Sciatic nerve (tissue), 2 donors: ENCODE measurements at places on chromosomes 1 and 21. TPM values are rescaled to one million over a fixed set of nuclear protein-coding genes. Genes with fewer than 3 reads are reported as not detected.

Gene ELF3
- 6.4 TPM for total RNA-seq

Gene AADACL4
- total RNA-seq, result not detected

Gene GBP6
- total RNA-seq, result not detected

DNA sequence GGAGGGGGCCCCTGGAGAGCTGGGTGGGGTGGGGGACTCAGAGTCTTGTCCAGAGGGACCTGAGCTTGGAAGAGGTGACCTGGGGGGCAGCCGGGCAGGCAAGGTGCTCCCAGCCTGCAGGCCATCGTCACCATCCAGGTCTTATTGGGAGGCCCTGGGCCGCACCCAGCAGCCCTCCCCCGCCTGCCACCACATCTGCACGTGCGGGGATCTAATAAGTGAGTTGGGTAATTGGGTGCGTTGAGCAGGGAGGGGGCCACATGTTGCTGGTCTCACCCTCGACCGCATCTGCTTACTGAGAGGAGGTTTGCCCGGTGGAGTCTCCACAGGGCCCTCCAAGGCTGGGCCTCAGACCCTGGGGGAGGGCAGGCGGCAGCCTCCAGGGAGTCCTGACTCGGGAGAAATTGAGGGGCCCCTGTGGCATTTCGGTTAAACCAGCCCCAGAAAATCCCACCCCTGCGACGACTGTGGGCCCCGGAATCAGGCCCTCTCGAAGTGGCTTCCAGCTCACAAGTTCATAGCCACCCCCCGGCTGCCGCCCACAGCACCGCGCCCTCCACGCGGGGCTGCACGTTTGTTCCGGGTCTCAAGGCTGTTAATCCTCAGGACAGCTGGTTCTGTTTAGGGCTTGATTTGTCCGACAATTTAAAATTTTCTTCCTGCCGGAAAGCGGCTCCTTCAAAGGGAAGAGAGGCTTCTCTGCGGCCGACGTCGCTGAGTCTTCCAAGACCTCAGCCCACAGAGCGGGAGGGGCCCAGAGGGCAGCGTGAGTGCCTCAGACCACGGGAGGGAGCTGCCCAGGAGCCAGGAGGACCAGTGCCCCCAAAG lies 14.7 kb upstream of the COL6A2 start:
- DNase-seq, result no peak

DNA sequence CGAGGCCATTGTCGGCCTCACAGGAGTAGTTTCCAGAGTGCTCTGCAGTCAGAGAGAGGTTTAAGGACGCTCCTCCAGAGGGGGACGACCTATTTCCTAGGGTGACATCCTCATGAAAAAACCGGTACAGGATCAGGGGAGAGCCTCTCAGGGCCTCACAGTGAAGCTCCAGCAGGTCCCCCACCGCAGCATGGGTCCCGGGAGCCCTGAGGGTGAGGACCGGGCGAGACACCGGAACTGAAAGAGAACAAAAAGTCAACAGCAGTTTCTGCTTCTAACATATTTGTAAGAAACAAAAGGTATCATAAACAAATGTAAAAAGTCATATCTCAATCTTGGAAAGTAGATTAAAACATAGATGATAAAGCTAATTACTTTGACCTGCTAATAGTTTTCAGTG lies 31.3 kb downstream of the FCRL5 start:
- DNase-seq, result no peak

GRCh38 chr1:109556563-109556962 lies 8.1 kb downstream of the GNAI3 start:
- no peak for DNase-seq

GRCh38 chr1:112704391-112704933 lies 2.5 kb downstream of the RHOC start:
- peak; percentile 80 for DNase-seq

DNA sequence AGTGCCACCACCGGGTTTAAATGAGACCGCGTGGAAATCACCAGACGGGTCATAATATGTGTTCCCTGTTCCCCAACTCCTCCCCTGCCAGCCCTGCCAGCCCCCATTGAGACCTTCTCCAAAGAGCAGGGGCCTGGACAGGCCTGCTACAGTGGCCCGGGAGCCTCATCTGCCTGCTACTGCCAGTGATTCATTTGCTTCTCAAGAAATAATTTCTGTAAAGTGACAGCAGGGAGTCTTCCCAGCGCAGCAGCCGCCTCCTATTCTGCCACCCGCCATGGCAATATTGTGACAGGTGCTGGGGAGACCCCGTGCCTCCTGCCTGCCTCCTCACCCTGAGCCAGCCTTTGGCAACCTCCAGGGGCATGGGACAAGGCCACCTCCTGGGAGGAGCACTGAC lies 8.9 kb downstream of the IFFO2 start:
- no peak for DNase-seq

DNA sequence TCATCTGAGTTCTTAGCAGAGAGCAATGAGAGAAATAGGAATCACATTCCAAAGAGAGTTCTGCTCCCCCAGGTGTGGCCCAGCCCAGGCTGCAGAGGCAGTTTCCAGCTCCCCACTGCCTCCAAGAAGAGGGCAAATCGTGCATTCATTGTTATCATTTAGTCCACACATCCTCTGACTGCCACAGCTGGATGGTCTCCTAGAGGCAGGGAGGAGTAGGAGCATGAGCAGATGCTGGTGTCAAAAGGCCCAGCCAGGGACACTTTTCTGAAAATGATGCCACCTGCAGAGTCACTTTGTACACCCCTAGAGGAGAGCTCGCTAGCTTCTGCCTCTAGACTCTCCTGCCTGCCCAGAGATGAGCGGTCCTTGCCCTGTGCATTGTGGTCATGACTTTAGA lies 33.6 kb upstream of the GNPAT start:
- no peak for DNase-seq

- no peak for DNase-seq
These were observed 380.0 kb downstream of the DSCAM start for GRCh38 chr21:40466893-40467483.

GRCh38 chr1:181587870-181588438 lies 104.6 kb downstream of the CACNA1E start:
- no peak for DNase-seq

DNA sequence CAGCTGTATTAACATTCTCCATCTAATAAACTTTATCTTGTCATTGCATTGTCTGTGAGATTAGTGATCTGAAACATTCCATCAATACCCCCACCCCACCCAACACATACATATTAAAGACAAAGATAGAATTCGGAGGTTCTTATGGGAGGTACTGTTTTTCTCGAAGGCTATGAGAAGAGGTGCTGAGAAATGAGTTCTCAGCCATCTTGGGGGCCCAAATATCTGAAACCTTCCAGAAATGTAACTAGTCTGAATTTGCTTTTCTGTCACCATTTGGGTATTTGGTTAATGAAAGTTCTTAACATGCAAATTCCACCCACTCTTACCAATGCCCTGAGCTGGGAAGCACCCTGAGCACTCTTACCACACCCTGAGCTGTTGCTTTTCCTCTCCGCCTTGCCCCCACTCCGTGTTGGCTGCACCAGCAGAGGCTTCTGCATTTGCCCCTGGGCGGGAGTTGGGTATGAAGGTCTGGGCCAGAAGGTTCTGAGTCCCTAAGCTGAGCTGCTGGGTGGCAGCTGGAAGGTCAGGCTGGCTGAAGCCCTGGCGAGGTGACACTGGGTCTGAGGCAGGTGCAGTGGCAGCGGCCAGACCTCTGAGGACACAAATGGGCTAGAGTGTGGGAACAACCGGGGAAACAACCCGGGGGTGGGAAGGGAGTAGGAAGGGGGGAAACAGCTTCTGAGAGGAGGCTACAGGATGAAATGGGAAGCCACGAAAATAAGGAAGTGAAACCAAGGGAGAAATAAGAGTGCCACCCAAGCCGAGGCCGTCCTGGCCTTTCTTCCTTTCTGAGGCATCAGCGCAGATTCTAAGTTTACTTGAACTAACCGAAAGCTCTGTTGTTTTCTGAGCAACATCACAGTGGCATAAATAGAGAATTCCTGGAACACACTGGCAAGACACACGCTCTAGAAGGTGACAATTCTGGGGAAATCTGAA lies 26.3 kb upstream of the IER5 start:
- DNase-seq, result no peak

GRCh38 chr1:105636052-105636451 lies 1420.4 kb upstream of the PRMT6 start:
- no peak for DNase-seq

DNA sequence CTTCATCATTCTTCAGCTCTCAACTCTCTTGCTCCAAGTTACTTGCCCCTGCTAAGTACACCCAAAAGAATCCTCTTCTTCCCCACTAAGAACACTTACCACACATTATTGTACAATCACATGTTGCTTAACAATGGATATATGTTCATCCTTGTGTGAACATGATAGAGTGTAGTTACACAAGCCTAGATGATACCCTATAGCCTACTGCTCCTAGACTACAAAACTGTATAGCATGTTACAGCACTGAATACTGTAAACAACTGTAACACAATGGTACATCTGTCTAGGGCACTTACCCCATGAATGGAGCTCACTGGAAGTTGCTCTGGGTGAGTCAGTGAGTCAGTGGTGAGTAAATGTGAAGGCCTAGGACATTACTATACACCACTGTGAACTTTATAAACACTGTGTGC lies 77.4 kb downstream of the RERE start:
- DNase-seq, result no peak

DNA sequence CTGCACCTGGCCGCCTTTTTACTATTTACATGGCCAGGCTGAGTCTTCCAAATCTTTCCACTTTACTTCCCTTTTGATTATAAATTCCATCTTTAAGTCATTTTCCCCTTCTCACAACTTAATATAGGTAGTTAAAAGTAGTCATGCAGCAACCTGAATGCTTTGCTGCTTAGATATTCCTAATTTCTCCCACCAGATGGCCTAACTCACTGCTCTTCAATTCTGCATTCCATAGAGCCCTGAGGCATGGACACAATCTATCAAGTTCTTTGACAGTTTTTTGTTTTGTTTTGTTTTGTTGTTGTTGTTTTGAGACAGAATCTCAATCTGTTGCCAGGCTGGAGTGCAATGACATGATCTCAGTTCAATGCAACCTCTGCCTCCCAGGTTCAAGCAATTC lies 21.7 kb upstream of the FAAH start:
- no peak for DNase-seq

DNA sequence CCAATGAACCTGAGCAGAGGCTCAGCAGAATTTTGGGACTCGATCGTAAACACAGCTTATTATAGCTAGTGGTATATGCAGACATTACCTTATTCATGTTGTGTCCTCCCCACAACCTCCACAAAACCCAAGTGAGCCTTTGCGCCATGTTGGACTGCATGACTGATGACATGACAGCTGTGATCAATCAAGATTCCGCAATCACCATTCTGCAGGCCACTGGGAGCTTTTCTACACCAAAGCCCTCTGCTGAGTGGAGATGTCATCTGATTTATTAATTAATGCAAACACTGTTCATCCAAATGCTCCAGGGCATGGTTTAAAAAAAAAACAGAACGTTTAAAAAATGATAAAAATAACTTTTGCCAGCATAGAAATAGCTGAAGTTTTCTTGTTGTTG lies 7.9 kb upstream of the SRP9 start:
- no peak for DNase-seq

DNA sequence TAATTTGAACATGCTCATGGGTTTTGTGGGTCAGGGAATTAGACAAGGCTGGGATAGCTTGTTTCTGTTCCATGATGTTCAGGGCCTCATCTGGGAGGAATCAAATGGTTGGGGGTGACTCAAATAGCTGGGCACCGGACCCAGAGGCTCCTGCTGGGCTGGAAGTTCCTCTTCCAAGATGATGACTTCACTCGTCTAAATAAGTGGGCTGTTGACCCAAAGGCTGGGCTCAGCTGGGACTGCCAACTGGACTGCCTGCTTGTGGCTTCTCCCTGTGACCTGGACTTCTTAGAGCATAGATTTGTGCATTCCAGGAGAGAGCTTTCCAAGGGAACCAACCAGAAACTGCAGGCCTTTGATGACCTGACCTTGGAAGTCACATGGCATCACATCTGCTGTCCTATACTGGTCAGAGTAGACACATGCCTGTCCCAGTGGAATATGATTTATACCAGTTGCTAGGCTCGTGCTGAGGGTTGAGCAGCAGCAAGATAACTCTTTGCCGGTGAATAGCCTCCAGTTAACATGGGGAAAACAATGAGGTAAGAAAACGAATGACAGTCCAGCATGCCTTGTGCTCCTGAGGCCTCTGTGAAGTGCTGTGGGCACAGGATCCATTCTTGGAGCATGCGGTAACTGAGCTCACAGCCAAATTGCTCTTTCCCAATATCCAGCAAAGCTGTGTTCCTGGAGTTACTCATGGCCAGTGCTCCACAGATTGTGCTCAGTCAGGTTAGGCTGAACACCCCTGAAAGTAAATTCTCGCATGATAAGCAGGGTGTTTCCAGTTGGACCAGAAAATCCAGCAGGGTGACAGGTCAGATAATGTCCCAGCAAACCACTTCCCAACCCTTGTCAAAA lies 272.9 kb upstream of the TMEM51 start:
- DNase-seq, result no peak

GRCh38 chr1:230509281-230509977 lies 83.3 kb upstream of the PGBD5 start:
- no peak for DNase-seq

GRCh38 chr1:158324395-158324794 lies 6.9 kb downstream of the CD1B start:
- DNase-seq, result no peak

DNA sequence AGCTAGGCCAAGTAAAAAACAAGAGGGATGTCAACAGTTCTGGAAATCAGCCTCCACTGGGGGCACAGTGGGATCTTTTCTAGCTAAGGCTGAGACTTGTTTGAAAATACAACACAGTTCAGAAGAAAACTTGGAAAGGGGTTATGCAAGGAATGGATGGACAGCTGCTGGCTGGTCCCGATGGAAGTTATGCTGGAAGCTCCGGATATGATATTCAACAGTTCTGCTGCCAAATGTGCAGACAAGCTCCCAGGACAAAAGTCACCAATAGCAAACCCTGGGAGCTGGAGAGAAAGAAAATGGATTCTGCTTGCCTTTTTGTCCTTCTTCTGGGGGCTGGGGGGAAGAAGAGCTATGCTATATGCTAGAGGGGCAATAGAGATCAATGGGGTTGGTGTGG lies 14.3 kb downstream of the LMX1A start:
- no peak for DNase-seq

- peak; percentile 59 for DNase-seq
These were observed 22.3 kb downstream of the ABCA4 start for GRCh38 chr1:94098585-94099111.

DNA sequence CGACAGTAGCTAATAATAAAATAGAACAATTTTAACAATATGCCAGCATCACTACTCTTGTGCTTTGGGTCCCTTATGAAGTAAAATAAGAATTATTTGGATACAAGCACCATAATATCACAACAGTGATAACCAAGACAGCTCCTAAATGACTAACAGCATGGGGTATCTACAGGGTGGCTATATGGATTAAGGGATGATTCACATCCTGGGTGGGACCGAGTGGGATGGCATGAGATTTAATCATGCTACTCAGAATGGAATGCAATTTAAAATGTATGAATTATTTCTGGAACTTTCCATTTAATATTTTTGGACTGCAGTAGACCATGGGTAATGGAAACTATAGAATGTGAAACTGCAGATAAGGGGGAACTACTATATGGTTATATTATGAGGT lies 28.1 kb upstream of the B3GALNT2 start:
- no peak for DNase-seq

DNA sequence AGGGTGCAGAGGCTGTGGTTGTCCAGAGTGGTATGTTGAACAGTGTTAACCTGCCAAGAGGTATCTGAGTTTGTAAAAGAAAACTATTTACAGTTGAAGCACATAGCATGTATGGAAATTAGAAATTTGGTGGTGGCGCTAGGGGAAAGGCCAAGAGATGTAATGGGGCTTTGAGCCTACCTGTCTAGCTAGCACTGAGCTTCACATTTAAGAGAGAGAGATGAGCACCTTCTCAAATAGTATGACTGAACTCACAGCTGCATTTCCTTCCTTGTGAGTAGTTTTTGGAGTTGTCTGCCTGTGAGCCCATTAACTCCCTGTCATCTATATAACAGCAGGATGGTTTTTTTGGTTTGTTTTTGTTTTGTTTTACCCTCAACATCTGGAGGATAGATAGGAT lies 4.0 kb downstream of the CLIC4 start:
- DNase-seq, result no peak
